Activated CD4-positive, alpha-beta T cell treated with anti-CD3 and anti-CD28 coated beads, Interleukin-2, amount 10 ng/mL, durations not matched to agents 7 days and 5 days (primary cell): ENCODE measurements at places on chromosomes 7 and 10. TPM values are rescaled to one million over a fixed set of nuclear protein-coding genes. Genes with fewer than 3 reads are reported as not detected.

GCK gene
- not detected for total RNA-seq

DNA sequence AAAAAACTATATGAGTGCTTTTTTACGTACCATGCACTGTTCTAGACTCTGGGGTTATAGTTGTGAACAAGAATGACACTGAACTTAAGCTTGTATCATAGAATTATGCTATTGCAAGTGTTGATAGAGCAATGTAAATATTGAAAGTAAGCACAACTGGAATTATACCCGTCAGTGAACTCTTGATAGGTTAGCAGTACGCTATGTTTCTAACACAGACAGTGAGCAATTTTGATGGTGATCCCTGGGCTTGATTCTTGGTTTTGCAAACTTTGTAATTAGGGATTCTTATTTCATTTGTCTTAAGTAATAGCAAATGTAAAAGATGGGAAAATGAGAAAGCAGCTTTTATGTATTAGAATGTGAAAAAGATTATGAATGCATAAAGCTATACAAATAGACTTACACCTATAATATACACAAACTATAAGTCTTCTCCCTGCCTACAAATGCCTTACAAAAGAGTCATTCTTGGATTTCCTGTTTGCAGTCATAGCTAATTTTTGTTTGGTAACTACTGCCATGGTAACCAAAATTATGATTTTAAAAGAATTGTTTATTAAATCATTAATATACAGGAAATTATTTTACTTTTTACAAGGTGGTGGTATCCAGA, 6.7 kb downstream of the TES start:
- no peak for DNase-seq

- no peak for DNase-seq
These were observed 583.6 kb upstream of the MGMT start for GRCh38 chr10:128883231-128884032.

GRCh38 chr7:88042157-88042556, 108.1 kb downstream of the ADAM22 start:
- DNase-seq = no peak
